ENCODE measurements at places on chromosomes 6 and 20.

DNA sequence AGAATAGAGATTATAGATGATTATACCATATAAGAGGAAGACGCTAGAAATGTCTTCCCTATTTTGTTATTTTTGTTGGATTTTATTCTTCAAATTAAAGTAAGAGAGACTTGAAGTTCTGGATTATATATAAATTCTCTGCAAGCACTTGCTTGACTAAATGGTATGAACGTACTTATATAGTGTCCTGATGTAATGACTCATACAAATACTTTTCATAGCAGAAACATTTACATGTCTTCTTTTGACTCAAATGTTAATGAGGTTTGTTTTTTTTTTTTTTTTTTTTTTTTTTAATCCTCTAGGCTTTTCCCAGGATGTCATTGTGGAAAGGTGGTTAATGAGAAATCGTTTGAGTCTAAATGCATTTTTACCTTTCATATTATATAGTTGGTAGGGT, 55.0 kb downstream of the PDE7B start:
- DNase-seq: no peak

DNA sequence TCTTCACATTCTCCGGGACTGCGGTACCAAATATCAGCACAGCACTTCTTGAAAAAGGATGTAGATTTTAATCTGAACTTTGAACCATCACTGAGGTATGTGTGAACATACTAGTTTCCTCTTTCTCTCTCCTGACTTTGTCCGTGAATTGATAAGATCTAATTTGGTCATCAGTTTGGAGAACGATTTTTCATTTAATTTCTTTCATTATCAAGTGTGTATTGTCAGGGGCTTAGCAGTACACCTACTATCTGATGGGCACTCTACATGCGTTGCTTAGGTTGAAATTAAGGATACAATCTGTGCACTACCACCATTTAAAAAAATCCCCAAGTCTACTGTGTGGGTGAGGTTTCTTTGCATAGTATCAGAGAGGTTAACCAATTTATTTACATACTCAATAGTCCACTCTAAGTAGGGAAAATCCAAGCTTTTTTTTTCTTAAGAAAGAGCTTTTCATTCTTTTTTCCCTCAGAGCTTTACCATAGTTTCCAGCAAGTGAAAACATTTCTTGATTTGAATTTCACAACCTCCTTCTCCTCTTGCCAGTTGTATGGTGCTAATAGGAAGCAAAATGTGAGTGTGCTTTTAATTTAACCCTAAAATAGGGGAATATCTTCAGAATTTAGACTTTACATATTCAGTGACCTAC, 105.4 kb upstream of the ESR1 start:
- DNase-seq: no peak

- DNase-seq: no peak
Measured at GRCh38 chr6:108767418-108768165, 80.6 kb upstream of the ARMC2 start.

DNA sequence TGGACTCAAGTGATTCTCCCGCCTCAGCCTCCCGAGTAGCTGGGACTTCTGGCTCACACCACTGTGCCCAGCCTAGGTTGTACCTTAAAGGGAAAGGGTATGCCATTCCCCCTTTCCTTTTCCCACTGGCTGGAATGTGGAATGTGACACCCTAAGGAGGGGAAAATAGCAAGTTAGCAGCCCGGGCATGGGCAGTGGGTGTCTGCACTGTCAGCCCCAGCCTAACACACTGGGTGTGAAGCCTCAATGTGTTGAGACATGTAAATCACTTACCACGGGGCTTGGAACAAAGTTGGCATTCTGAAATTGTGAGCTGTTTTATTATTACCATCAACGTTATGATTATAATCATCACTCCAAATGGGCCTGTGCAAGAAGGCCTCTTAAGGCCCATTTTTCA, 80.8 kb upstream of the PTPN1 start:
- no peak for DNase-seq

DNA sequence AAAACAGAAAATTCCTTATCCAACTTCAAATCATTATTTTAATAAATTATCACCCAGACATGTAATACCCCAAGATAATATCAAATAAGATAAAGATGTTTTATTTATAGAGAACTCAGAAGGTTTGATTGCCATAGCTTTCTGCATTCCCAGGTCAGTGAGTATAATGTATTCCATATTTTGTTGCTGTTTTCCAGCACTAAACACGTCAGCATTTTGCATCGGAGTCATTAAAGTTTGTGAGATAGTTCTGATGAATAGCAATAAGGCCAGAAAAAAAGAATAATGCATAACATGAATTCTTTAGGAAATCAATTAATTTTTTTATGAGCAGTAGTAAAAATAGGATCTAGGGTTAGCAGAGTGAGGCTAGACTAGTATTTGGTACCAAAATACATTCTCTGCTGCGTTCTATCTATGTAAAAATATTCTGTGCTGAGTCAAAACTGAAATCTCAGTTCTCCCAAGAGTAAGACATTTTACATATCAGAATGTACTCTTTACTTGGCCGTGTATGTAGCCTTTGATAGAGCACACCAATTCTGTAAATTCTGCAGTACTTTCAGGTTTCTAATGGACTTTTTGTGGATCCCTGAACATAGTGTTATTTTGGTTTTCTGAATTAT, 269.9 kb upstream of the AGPAT4 start:
- no peak for DNase-seq

- DNase-seq: peak; percentile 96
Measured at GRCh38 chr20:45362804-45363610, at the start of gene SYS1. Gene SYS1 (plus strand): TSS chr20:45363156. CDS start chr20:45363532, 376 bp downstream.

- DNase-seq: no peak
Measured at GRCh38 chr6:54810147-54810546, 36.4 kb upstream of the FAM83B start.

GRCh38 chr6:170316071-170316470, 9.5 kb downstream of the FAM120B start:
- DNase-seq: no peak

DNA sequence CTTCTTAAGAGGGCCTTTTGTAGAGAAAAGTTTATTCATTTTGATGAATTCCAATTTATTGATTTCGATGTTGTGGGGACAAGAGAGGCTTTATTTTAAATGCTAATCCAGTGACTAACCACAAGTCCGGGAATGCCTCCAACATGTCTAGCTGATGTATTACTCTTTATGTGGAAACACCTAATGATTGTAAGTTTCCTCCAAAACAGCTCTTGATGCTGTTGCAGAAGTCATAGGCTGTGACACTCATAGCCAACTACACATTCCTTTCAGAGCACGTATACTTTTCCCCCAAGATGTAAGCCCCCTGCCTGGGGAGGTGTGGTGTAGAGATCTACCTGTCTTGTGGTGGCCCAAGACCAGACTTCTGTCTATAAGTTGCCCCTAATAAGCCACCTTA, 61.3 kb upstream of the RNF24 start:
- DNase-seq: no peak

- DNase-seq: no peak
Measured at GRCh38 chr6:79863566-79863965, 83.8 kb downstream of the ELOVL4 start.

DNA sequence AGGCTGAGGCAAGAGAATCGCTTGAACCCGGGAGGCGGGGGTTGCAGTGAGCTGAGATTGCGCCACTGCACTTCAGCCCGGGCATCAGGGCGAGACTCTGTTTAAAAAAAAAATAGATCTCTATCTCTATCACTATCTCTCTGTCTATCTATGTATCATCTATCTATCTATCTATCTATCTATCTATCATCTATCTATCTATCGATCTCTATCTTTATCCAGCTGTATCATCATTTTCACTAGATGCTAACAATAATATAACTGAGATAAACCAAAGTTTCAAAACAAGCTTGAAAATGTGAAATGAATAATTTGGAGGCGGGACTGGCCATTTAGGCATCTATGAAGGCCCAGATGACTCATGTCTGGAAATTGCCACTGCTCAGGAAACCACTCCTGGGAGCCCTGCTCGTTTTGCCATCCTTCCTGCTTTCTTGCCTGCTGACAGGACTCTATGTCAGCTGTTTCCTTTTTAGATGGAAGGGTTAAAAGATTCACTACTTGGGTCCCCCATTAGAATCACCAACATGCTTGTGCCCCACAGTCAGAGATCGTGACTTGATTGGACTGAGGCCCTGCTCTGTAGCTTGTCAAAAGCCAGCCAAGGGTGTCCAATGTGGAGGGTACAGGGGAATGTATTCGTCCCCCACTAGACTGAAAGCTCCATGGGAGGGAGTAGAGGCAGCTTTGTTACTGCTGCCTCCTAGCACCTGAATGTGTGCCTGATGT, 61.7 kb downstream of the UTRN start:
- DNase-seq: no peak

DNA sequence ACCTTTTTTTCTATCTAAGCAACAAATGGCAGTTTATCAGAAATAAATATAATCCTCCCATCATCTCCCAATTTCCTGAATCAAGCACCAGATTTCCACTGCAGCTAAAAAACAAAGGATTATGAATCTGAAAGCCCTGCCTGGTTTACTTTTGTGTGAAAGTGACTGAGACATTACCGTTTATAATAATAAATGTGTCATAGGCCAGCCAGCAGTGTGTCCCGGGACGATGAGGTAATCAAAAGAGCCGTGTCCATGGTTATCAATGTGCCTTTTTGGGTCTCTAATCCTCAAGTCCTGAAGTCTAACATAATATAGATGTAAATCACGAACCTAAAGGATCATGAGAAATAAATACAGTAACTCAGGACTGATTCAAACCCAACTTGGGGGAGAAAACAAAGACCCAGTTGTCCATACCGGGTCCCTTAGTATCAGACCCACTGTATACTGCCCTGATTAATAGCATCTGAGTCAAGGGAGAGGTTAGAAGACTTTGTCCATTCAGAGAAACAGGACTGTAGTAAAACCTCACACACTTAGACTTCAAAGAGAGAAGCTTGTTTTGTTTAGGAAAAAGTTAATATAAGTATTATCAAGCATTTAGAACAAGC, 149.1 kb downstream of the SASH1 start:
- DNase-seq: no peak

DNA sequence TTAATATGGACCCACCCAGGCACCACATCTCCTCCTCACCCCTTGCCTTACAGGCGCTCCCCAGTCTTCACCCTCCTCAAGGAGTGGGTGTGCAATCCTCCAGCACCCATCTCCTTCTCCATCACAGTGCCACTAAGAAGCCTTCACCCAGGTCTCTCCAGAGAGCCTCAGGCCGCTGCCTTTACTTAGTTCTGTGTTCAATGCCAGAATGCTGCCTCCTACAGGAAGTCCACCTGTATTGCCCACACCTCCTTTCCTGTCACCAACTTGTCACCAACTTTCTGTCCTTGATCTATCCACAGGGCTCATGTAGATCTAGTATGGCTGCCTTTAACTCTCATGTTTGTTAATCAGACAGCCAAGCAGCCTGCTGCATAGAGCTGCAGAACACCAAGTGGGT, 586 bp upstream of the LST1 start:
- DNase-seq: no peak

GRCh38 chr6:11692451-11693376, 85.9 kb downstream of the ADTRP start:
- no peak for DNase-seq

DNA sequence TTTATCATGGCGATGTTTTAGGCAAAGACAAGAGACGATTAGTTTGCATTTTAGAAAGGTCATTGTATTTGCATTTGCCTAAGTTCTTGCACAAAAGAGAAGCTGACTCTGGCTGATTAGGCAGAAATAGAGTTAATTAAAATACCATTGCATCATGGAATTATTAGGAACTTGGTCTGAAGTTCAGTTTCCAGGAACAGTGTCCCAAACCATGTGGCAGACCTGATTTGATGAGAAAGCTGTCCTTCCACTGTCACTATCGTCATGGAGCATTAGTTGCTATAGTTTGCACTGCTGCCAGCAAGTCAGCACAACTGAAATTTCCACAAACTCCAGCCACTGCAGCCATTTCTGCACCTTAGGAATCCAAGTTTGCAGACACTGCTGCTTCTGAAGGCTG, 24.3 kb upstream of the MCUR1 start:
- no peak for DNase-seq

DNA sequence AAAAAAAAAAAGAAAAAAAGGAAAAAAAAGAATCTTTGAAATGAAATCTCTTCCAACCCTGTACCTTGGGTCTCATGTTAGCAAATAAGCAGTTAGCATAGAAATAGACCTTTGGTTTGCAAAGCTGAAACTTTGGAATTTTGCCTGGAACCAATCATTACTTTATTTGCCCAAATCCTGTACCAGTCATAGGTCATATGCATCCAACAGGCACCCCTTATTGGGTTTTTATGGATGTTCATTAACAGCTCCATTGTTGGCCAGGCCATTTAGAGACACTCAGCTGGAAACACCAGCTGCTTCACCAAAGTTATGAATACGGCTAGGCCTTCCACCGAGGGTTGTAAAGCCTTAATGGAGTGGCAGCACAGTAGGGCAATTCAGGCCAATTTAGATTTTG, 53.0 kb downstream of the ALDH8A1 start:
- DNase-seq: no peak

GRCh38 chr6:63910863-63911551, 275.4 kb downstream of the PHF3 start:
- DNase-seq: no peak

DNA sequence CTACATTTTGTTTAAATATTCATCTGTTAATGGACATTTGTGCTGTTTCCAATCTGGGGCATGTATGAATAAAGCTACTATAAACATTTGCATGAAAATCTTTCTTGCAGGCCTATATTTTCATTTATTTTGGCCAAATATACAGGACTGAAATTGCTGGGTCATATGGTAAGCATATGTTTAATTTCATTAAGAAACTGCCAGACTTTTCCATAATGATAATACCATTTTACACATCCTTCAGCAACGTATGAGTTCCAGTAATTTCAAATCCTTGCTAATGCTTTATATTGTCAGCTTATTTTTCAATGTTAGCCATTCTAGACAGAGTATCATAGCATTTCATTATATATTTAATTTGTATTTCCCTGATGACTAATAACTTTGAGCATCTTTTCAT, 51.0 kb downstream of the GPR6 start:
- DNase-seq: no peak

DNA sequence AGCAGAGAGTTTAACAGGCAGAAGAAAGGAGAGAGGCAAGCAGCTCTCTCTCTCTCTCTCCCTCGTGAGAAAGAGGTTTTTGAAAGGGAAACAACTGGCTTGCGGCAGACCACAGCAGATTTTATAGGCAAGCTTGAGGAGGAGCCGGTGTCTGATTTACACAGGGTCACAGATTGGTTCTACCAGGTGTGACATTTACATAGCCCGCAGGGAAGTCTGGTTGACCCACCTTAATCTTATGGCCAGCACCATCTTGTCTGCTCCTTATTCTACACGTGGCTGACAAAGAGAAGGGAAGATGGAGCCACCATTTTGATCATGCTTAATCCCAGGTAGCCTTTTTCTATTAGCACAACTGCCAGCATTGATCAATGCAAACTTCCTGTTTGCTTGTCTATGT, 65.4 kb downstream of the OR2J2 start:
- DNase-seq: no peak

GRCh38 chr20:5893052-5893451, 57.3 kb downstream of the TRMT6 start:
- no peak for DNase-seq

DNA sequence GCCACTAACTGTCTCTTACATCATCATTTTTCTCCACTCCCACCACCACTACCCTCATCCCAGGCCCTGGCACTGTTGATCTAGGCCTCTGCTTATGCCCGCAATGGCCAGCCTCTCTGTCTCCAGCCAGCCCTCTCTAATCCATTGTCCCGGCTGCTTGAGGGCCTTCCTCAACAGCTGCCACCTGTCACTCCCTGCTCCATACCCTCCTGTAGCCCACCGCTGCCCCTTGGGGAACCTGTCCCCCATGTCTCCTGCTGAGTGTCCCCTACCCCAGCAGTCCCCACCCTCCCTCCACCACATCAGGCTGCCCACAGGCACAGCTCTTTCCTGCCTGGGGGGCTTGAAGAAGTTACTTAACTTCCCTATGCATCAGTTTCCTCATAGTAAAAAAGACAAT, 13.4 kb downstream of the TEAD3 start:
- no peak for DNase-seq

Measured in NCI-H1048 (cell line).